ENCODE measurements at places on chromosomes 1 and 21.

- no peak for DNase-seq
Observed at GRCh38 chr1:109170035-109170764, 43.5 kb upstream of the SARS1 start.

DNA sequence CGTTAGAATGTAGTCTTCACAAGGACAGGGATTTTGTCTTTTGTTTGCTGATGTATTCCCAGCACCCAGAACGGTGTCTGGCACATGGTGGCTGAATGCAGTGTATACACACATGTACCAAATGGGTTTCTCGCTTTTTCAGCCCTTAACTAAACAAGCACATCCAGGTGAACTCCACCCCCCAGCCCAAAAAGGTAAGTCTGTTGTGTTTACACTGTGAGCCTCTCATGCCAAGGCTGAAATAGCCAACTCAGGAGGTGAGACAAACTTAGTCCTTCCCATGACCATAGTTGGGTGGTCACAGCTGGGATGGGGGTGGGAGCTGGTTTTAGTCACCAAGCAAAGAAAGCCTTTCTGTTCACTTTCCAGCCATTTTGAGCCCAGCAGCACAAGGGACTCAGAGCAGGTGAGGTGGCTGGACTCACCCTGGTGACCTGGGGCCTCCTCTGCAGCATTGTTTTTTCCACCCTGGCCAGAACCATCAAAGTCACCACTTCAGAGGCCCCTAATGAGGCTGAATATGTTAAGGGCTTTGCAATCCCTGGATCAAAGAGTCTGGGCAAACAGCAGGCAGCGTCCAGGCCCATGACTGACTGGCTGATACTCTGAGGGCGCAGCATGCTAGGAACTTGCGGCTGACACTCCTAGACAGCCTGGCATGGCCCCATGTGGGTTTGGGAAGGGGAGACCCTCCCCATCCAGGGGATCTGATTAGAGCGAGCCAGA, 8.7 kb downstream of the TENT5B start:
- no peak for DNase-seq

GRCh38 chr21:34198231-34199120, 125.1 kb downstream of the MRPS6 start:
- DNase-seq = peak; percentile 38

- DNase-seq = no peak
Observed at GRCh38 chr1:200737647-200738291, 924 bp upstream of the CAMSAP2 start.

GRCh38 chr1:21313886-21314721, 23.8 kb upstream of the ECE1 start:
- DNase-seq = no peak

- DNase-seq = no peak
Observed at GRCh38 chr1:212916481-212917133, 33.7 kb upstream of the VASH2 start.

GRCh38 chr1:220750131-220750515, 2.0 kb downstream of the MTARC2 start:
- no peak for DNase-seq

- no peak for DNase-seq
Observed at GRCh38 chr21:45264912-45265515, 22.7 kb downstream of the POFUT2 start.

DNA sequence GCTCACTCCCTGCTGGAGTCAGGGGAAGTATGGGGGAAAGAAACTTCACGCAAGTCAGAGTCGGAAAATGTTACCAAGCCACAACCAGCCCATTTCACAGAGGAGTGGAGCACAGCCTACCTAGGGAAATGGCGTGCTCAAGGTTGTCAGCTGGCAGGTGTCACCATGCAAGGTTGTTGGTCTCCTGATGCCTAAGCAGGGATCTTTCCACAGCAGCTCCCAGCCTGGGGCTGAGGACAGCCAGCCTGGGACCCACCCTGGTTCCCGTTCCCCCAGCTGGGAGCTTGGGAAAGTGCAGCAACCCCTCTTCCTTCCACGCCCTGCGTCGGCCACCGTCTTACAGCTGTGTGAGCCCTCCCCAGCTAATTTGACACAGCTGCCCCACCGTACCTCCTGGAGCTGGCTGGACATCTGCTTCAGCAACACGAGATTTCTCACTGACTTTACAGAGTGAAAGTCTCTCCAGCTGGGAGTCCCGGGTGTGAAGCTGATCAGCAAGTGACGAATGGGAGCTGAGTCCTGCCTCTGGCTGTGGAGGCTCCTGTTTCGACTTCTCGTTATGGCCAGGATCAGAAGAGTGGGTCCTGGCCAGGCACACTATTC, 224.6 kb upstream of the RAB4A start:
- no peak for DNase-seq

DNA sequence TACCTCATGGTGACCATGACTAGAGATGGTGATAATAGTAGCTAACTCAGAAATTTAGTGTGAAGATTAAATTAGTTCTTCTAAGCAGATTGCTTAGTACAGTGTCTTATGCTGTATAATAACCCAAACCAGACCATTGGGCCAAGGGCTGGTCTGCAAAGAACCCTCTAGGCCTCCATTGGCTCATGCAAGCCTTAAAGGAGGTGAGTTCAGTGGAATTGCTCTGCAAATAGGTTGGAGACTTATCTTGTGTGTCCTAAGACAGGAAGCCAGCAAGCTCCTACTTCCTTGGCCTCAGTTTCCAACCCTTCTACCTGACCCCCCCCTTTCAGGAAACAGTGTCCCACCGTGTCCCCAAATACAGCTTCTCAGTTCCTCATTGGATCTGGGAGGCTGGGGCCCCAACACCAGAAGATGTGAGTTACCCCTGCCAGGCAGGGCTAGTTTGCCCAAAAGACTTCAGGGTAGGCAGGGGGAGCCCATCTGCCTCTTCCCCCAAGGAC, 1.9 kb upstream of the MEF2D start:
- no peak for DNase-seq

- DNase-seq = no peak
Observed at GRCh38 chr1:87506147-87506546, 177.5 kb downstream of the LMO4 start.

DNA sequence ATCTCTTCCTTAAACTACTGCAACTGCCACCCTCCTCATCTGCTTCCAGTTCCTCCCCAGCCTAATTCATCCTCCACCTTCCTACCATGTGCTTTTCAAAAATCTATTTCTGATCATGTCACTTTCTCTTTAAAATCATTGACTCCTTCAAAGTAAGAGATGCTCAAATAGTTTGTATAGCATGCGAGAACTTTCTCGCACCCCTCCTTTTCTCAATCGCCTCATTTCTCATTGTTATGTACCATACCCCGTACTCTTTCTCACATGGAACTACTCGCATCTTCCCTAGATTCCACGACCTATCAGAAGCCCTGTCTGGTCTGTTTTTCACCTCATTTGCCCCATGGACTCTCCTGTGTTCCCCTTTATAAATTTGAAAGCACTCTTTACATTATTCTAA, 238.2 kb downstream of the NRIP1 start:
- no peak for DNase-seq

- no peak for DNase-seq
Observed at GRCh38 chr1:71967670-71968069, 314.7 kb downstream of the NEGR1 start.

DNA sequence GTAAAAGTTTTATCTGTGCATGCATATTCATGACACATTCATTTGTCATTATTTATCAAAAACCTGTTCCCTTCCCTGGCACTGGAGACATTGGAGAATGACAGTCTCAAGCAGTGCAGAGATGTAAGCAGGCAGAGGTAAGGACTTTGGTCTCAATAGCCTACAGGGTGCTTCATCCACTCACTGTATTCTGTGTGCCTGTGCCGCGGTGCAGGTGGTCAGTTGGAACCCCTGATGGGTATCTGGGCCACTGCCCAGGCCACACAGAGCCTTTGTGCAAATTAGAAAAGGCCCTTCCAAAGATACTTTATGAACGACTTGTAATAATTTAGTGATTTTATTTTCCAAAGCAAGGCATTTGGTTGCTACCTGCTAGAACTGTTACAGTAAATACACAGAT, 44.0 kb downstream of the CDC42 start:
- no peak for DNase-seq
